ENCODE measurements at places on chromosomes 7 and 10.

DNA sequence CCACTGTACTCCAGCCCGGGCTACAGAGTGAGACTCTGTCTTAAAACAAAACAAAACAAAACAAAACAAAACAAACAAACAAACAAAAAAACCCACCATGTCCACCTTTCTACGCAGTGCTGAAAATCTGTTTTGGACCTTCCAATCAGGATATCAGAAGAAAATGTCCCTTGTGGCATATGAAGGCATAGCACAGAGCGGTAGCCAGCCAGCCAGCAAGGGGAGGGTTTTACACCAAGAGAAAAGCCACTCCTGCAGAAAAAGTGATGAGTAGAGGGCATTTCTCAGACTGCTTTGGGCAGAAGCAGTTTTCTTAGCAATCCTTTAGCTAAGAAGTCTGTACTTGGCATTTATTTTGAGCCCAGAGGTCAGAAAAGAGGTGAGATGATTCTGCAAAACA lies 612.2 kb downstream of the TYW1 start:
- no peak for DNase-seq

GRCh38 chr7:98668255-98668654 lies 51.2 kb downstream of the NPTX2 start:
- no peak for DNase-seq

GRCh38 chr7:107390916-107391315 lies 78.9 kb upstream of the GPR22 start:
- DNase-seq, result no peak

GRCh38 chr7:51062222-51062987 lies 254.2 kb downstream of the COBL start:
- no peak for DNase-seq

- no peak for DNase-seq
Observed at GRCh38 chr10:52757773-52758172, 14.8 kb downstream of the MBL2 start.

DNA sequence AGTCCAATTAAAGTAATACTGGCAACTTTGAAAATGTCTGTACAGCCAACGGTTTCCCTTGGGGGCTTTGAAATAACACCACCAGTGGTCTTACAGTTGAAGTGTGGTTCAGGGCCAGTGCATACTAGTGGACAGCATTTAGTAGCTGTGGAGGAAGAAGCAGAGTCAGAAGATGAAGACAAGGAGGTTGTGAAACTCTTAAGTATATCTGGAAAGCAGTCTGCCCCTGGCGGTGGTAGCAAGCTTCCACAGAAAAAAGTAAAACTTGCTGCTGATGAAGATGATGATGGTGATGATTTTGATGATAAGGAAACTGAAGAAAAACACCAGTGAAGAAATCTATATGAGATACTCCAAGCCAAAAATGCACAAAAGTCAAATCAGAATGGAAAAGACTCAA lies 72.2 kb downstream of the ZNF783 start:
- DNase-seq, result no peak

DNA sequence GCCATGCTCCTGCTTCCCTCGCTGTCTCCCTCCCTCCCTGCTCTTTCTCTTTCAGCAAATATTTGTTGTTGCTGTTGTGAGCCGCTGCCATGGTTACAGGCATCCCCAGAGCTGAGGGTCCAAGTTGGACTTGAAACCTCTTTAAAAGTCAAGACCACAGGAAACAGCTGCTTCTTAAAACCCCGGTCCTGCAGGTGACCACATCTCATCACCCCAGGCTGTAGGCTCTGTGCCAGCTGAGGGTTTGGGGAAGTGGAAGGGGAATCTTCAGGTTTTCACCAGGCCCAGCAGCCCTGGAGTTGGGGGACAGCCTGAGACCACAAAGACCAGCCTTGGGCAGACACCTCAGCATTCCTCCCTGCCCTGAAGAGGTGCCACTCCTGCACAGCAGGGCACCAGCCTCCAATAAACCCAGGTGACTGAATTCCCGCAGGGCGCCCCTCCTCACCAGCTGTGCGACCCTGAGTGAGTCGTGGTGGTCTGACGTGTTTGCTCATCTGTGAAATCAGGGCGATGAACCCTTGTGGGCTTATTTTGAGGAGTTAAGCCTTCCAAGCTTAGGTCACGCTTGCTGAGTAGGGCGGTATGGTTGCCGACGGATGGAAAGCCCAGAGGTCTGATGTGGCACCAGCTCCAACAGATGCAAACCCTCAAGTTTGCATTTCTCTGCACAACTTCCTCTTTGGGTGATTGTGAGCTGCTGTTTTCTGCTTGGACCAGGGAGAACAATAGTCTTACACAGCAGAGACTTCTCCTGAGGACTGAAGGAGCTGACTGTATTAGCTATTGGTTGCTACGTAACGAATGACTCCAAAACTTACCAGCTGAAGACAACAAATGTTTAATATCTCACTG lies 24.8 kb downstream of the NPTX2 start:
- DNase-seq, result no peak

DNA sequence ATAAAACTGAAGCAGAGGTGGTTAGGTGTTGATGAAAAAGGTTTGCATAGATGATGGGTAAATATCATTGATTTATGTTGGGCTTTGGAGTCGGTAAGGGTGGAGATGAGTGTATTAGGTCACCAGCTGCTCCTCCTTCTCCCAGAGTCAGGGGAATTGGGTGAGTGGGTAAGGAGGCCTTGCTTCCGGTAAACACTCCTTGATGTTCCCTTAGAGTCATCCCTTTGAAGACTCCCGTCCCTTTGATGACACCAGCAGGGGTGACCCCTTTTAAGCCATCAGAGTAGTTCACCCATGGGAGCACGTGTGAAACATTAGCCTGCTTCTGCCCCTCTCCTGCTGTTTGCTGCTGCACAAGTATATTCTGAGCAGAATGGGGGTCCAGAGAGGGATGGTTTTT lies 92.2 kb upstream of the DKK1 start:
- no peak for DNase-seq

DNA sequence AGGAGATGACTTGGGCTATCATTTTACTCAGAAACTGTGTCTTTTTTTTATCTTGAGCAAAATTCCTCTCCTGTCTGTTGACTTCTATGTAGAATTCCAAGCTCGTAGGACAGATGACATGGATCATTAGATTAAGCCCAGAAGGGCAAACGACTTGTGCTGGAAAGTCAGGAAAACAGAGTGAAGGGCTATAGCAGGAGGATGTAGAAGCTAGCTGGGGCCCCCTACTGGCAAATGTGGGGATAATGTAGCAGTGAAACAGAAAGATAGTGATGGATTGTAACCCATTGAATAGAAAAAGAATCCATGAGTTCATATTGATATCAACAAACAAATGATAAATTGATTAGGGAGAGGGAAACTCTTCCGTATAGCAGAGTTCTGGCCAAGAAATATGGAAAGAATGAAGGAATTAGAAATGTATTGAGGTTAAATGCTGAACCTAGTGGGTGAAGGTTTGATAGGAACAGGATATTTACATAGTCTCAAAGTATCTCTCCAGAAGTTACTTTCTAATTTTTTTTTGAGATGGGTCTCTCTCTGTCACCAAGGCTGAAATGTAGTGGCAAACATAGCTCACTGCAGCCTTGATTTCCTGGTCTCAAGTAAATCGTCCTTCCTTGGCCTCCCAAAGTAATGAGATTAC lies 103.6 kb downstream of the LYZL1 start:
- DNase-seq, result peak; percentile 69

DNA sequence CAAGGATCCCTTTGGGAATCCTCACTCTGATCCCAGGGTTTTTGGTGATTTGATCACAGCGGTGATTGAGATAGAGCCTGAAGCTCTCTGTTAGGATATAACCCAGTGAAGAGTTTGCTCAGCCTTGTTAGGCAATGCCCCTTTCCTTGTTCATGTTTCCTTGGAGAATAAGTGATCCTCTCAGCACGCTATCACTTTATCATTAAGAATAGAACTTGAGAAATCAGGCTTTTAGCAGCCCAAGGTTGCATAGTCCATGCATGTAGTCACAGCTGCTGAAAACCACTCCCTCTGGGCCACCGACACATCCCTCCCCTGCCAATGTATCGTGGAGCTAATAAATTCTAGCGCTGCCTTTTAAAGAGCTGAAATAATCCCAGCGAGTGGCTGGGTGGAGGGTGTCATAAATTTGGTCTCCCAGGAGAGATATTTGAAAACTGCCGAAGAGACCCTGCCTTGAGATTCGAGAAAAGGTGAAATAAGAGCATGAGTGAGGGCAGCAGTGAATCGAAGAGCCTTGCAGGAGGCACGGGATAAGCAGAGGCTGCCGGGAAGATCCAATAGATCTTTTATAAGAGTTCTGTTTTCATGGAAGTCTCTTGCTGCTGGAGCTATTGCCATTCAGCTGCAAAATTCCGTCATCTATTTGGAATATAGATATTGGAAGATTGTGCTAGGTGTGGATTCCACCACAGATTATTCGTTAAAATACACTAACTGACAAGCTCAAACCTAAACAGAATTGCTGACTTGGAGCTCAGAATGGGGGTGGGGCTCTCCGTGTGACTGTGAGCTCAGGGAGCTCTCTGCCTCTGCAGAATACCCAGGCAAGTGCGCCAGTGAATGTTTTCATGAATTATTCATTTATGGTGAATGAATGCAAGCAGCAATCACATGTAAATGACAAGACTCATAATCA lies 249.8 kb downstream of the TRIL start:
- peak; percentile 79 for DNase-seq

GRCh38 chr10:3363311-3364045 lies 190.9 kb upstream of the PITRM1 start:
- no peak for DNase-seq

DNA sequence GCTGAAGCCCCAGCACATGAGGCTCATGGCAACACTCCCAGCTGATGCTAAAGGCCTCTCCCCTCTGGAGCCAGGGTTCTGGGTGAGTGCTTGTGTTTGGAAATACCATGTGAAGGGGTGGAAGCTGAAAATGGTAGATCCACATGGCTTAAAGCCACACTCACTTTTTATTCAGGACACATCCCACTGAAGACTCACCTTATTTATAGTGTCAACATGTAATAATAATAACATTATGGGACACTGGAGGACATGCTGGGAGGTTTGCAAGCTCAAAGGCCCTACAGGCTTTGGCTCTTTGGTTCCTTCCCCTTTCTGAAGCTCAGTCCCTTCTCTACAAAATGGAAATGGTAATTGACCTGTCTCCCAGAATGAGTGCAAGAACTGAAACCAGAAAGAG lies 318.0 kb downstream of the GRID1 start:
- DNase-seq, result no peak

GRCh38 chr10:107717046-107717445 lies 552.5 kb upstream of the SORCS1 start:
- no peak for DNase-seq

DNA sequence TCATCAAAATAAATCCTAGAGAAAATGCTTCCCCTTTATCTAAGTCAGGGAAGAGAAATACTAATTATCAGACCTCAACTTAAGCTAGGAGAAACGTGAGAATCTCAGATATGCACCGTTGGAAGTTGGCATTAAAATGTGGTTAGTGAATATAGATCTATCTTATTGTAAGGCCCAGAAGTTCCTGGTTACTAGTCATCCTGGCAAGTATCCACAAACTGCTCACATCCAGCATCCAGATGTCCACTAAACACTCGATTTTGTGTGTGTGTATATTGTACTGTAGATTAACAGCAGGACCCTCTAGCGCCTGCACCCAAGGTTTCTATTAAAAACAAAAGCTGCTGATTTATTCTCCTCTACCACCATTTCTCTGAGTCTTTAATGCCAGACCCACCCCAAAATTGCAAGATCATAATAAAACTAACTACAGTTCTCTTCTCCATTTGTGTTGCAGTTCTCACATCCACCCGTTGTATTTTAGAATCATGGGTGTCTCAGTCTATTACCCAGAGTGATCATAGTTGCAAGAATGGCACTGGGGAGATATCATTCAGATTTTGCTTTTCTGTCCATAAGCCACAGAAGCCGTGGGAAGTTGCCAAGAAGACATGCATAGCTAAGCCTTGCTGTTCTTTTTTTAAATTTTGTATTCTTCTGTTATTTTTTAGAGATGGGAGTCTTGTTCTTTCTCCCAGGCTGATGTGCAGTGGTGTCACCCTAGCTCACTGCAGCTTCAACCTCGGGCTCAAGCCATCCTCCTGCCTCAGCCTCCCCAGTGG lies 165.4 kb downstream of the KIAA1217 start:
- peak; percentile 58 for DNase-seq

GRCh38 chr7:63054191-63054661 lies 944.4 kb upstream of the ZNF722 start:
- no peak for DNase-seq

- no peak for DNase-seq
Observed at GRCh38 chr10:130559547-130559880, 423.3 kb downstream of the GLRX3 start.

DNA sequence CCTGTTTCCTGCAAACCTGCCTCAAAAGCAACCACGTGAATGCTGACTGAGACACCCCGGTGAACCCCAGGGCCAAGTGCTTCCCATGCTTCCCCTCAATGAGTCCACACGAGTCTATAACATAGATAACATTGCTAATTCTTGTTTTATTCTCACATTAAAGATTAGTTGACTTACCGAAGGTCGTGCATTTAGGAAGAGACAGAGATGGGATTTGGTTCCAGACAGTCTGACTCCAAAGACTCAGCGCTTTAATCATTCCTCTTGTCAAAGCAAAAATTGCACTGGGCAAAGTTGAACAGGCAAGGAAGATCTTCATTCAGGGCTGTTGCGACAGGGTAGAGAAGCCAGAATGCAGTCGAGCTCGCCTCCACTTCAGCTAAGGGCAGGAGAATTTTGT lies 435.6 kb upstream of the C7orf33 start:
- DNase-seq, result no peak

DNA sequence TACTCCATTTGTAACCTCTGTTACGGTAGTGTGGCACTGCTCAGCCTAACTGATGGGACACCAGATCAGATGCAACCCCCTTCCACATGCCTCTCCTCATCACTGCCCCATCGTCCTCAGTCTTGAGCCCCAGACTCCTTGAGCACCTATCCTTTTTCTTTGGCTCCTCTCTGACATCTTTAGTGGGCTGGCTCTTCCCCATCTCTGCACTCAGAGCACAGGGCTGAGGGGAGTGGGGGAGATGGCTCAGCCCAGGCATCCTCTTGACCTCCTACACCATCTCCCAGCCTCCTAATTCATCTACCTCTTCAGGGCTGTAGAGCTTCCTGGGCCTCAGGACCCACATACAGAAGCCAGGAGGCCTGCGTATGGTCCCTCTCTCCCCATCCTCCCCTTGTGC lies 1.5 kb upstream of the POLM start:
- DNase-seq, result no peak

DNA sequence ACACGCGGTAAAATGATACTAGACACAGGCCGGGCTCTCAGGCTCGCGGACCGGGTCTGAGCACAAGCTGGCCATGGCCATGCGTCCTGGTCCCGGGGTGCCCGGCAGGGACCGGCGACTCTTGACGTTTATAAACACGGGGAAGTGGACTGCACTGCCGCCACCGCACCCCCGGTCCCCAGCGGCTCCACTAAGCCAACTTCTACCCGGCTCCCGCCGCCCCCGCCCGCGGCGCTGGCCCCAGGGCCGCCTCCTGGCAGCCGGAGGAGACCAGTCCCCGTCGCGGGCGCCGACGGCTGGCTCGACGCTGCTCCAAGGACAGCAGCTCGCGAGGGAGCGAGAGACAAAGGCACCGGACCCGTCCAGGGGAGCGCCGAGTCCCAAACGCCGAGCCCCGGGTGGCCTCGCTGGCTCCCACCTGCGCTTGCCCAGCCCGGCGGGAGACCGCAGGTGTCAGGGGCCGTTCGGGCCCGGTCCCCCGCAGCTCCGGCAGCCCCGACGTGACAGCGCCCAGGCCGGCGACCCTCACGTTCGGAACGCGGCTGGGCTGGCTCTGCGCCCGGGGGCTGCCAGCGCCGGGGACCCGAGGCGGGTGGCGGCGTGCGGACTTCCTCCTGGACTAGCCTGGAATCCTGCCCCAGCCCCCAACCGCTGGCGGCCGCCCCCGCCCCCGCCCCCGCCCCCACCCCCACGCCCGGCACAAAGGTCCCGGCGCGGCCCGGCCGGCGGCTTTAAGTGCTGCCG lies 517 bp downstream of the ITGB1 start:
- peak; percentile 71 for DNase-seq

GRCh38 chr7:124930173-124930623 lies 573 bp upstream of the POT1 start:
- no peak for DNase-seq
